ENCODE measurements at places on chromosomes 2 and 18.

GRCh38 chr2:102268510-102269199, 42.7 kb upstream of the IL1RL1 start:
- DNase-seq: peak; percentile 45

GRCh38 chr2:146229508-146230155, 1615.2 kb upstream of the ACVR2A start:
- DNase-seq: no peak

DNA sequence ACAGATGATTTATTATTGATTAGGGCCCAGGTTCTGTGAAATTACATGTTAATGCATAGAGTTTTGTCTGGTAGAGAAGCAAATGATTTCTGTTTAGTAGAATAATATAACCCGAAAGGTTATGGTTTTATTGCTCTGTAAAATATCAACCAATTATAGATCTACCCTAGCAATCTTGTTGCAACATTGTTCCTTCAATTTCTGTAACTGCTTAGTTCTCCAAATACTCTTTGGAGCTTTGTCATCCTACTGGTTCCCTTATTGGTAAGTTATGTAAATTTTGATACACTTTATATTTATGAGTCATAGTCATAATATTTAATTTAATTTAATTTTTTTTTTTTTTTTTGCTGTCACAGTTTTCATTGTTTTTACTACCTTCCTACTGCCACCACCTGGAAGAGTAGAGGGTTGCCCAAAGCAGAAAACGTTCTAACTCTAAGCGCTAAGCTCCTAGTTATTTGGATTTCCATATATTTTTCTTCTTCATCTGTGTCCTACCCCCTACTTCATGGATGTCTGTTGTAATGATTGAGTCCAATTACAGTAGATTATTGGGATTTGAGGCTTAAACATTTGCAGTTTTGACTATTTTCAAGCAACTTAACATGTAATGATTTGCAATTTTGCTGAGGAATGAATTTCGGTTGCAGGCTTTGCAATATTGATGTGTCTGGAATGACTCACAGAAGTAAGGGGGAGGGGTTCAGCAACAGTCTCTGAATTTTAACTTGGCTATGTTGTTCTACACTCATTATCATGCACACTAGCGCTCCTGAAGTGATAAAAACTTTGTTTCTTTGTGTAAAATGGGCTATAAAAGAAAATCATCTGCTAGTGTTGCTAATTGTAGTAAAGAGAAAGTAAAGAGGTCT, 51.1 kb downstream of the NABP1 start:
- DNase-seq: no peak

DNA sequence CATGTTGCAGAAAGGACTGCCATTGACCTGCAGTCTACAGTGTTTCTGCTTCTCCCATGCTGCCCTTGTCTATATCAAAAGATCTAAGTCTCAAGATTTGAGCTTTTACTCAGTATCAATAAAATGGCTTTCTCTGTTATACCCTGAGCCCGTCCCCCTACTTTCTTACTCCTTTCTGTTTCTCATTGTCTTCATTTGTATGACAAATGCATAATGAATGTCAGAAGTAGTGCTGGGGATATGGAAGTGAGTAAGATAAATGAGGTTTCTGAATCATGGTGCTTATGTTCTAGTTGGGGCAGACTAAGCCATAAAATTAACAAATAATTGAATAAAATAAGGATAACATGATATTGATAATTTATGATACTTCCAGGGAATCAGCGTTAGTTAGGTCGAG, 128.6 kb downstream of the PARD3B start:
- DNase-seq: peak; percentile 13

DNA sequence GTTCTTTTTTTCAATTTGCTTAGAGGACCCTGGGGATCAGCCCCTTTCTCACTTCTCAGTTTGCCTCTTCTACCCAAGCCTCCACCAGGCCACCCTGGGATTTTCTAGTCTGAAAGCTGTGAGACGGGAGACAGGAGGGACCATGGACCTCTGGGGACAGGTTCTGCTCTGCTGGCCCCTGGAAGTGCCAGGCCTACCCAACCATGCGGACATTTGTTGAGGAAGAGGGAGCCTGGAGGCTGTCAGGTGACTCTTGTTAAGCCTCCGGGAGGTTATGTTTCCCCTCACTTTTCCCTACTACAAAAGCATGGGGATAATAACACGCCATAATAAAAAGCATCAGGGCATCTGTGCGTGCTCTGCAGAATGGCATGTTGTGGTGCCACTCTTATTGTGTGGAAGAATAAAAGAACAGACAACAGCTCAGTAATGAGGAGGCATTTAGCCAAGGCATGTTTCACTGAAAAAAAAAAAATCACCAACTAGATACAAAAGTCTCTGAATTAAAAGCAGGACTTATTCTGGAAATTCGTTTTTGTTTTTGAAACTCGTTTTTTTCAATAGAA, 48.3 kb upstream of the PLA2R1 start:
- no peak for DNase-seq

DNA sequence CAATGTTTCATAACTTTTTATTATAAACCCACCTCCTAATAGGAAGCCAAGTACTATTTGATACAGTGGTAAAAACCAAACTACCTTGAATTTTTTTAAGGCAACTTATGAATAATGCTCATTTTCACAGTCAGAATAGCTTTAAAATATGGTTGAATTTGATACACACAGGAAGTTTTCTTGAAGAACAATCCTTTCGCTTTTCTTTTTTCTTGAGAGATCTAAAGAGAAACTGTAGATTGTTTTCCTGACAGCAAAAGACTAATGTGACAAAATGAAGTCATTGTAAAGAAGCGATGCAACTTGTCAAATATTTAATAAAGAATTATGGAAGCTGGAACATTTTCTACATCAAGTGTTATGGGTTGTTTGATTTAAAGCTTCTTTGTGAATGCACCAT, 227.7 kb downstream of the ALPK2 start:
- no peak for DNase-seq

- DNase-seq: peak; percentile 72
These were observed 91.0 kb upstream of the CCBE1 start for GRCh38 chr18:59787998-59788790.

DNA sequence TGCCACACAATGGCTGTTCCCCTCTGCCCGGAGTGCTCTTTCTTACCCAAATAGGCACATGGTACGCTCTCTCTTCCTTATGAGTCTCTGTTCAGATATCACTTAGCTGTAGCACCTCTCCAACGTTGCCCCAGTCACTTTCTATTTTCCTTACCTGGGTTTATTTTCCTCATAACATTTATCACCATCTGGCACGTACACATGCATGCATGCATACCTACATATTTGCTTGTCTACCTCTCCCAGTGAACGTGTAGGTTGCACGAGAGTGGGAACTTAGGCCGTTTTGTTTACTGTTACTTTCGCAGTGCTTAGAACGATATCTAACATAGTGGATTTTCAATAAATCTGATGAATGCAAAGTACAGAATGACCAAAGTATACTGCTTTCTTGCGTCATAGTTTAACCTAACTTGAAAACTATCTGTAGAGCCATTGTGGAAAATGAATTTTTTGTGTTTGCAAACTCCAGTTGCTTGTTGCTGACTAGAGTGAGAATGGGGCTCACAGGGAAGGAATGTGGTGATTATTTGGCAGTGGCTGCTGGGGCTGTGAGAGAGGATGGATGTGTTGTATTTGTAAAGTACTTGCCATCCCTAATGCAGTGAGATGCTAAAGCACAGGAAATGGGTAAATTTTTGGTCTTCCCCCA, 47.1 kb downstream of the ACSL3 start:
- peak; percentile 54 for DNase-seq

- DNase-seq: no peak
These were observed 2.5 kb downstream of the CRIM1 start for GRCh38 chr2:36357847-36358659.

GRCh38 chr2:56185101-56185581, 1.4 kb downstream of the CCDC85A start:
- no peak for DNase-seq

DNA sequence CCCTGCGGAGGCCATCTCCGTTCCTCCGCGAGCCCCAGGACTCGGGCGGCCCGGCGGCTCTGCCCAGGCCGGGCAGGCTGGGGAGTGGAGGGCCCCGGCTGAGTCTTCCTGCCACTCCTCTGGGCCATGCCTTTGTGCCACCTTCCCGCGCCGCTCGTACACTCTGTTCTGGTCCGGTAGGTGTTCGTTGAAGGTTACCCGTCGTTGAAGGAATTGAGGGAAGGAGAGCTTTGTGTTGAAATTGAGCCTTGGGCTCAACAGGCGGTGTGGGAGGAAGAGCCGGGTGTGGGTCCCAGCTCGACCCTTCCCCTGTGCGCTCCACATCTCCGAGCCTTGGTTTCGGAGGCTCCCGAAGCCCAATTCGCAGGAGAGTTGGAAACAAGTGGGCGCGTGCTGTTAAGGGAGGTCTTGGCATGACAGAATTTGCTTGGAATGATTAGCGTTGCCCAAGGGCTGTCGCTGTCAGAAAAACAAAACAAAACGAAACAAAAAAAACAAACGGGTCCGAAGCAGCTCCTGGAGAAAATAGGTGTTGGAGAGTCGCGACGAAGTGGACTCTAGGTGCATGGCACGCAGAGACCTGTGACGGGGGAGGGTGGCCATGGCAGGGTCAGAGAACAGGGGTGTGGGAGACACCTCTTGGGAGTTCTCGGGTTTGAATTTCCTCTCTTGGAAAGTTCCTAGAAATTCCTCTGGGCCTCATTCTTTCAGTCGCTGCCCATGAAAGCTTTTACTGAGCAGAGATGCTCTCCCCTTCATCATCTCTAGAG, 1.2 kb upstream of the MZT2A start:
- no peak for DNase-seq

GRCh38 chr2:167790781-167791450, 456.5 kb downstream of the STK39 start:
- DNase-seq: no peak

DNA sequence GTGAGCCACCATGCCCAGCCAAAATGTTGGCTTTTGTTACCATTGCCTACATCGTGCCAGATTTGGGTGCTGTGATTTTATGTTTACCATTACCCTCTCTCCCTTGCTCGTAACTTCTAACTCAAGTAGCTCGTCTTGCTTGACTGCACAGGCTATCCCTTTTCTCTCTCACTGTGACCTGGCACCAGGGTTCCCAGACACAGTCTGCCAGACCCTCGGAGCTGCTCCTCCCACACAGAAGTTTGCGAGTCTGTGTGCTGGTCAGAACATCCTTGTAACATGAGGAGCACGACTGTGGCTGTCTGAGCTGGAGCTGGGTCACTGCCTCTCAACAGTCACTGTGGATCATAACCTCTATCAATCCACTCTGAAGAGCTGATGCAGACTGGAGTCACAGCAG, 152.5 kb upstream of the ACKR3 start:
- DNase-seq: no peak

DNA sequence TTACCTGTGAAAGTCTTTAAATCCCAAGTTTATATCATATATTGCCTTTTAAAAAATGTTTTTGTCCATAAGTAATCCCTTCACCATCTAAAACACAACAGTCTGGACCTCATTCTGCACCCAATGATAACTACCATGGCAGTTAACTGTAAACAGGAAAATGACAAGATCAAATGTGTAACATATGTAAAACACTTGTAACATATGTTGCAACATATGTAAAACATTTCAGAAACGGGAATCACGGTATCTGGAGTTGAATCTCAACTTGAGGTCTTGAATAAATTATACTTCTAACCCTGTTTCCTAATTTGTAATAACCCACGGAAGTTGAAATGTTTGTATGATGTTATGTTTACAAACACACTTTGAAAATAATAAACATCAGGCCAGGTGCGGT, 6.2 kb downstream of the LRPPRC start:
- no peak for DNase-seq

- DNase-seq: no peak
These were observed 224.6 kb downstream of the EPHA4 start for GRCh38 chr2:221347471-221347870.

- no peak for DNase-seq
These were observed 265.5 kb upstream of the MGAT5 start for GRCh38 chr2:133988316-133988891.

DNA sequence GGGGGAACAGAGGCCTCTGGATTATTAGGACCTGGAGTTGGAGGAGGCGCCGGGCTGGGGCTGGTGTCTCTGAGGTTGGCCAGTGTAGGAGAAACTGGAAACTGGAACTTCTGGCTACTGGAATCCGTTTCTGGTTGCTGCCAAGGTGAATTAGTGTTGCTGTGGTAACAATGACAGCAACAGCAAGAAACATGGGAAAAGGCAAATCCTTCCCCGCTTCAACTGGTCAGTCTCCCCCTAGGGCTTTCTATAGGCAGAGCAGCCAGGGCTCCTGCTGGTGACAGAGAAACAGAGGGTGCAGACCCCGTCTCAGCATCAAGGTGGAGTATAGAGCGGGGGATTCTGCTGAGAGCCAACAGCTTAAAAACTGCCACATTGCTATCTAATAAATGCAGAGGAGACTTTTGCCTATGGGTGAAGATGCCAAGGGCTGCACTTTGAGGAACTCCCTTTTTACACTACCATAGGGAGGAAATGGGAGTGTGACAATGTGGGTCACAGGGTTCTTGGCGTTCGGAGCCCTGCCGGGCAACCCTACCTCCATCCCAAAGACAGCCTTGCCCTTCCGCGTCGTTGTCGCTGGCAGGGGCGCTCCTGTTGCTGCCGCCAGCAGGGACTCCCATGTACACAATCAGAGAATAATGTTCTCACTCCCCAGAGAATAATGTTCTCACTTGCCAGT, 81.4 kb upstream of the CABLES1 start:
- peak; percentile 72 for DNase-seq

DNA sequence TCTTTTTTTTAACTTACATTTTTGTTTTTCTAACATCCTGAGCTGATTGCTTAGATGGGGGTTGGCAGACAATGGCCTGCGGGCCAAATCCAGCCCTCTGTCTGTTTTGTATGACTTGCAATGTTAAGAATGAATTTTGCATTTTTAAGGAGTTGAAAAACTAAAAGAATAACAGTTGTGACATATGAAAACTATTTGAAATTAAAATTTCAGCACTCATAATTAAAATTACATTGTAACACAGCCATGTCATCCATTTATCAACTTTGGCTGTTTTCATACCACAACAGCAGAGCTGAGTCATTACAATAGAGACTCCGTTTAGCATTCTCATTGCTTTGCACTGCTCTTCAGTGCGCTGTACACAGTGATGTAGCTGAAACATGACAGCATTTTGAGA, 94.1 kb upstream of the MC4R start:
- DNase-seq: peak; percentile 21

- no peak for DNase-seq
These were observed 78.5 kb downstream of the PMS1 start for GRCh38 chr2:189862751-189863150.

DNA sequence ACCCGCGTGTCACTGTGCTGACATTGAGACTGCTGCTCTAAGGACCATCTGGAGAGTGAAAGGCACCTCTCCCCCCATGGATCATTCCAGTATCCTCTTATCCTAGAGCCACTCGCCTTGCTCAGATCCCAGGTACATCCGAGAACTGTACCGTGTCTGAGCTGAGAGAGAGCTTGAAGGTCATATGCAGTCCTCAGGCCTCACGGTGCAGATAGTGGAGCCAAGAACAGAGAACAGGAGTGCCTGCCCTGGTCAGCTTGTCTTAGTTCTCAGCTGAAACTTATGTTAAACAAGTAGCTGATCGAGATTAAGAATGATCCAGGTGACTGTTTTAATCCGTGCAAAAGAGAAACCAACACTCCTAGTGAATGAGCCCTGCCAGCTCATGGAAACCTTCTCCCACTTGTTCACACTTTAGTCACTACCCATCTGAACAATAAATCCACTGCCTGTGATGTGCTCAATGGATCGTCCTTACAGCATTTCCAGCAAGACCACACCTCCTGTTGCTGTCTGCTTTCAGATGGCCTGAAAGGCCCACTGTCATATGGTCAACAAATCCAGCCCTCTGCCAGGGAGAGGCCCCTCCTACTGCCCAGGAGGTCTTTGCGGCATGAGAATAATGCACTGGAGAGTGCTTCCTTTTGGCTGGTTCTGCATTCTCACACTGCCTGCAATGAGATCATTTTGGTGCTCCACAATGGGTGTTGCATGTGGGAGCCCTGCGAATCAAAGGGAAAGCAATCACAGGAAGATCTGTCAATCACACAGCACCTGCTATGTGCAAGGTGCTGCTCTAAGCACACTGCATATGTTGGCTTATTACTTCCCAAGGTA, 43.7 kb upstream of the APCDD1 start:
- DNase-seq: no peak
